CD8-positive, alpha-beta T cell (primary cell): ENCODE measurements at places on chromosomes 16 and 17.

- no peak for DNase-seq
Observed at GRCh38 chr17:28898527-28898955, 1.0 kb upstream of the FLOT2 start.

- no peak for DNase-seq
Observed at GRCh38 chr16:26672206-26672605, 394.5 kb upstream of the C16orf82 start.

DNA sequence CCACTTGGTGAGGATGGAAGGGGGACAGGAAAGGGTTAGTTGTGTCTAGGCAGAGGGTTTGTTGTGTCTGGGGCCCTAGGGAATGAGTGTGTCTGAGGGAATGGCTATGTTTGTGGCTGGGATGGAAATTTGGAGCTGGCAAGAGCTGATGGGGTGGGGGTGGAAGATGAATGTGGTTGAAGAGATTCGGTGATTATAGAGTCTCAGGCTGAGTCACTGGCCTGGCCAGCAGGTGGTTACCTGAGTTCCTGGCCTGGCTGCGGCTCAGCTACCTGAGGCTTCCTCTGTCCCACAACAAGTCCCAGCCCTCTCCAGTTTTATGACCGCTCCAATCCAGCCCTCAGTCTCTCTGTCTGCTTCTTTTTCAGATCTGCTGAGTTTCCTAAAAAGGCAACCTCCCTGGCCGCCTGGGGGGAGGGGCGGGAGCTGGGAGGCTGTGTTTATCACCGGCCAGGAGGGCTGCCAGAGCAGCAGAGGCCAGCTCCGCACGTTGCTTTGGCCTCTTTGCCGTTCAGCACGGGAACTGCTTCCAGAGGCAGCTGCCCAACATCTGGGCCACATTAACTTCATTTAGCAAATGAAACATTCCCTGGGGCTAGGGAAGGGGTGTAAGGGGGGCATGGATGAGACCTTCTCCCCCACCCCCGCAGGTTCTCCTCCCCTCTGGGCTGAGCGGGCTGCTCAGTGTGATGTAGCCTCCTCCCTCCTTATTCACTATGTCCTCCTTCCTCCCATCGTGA is 21.8 kb downstream of the ITGB3 start:
- no peak for DNase-seq

DNA sequence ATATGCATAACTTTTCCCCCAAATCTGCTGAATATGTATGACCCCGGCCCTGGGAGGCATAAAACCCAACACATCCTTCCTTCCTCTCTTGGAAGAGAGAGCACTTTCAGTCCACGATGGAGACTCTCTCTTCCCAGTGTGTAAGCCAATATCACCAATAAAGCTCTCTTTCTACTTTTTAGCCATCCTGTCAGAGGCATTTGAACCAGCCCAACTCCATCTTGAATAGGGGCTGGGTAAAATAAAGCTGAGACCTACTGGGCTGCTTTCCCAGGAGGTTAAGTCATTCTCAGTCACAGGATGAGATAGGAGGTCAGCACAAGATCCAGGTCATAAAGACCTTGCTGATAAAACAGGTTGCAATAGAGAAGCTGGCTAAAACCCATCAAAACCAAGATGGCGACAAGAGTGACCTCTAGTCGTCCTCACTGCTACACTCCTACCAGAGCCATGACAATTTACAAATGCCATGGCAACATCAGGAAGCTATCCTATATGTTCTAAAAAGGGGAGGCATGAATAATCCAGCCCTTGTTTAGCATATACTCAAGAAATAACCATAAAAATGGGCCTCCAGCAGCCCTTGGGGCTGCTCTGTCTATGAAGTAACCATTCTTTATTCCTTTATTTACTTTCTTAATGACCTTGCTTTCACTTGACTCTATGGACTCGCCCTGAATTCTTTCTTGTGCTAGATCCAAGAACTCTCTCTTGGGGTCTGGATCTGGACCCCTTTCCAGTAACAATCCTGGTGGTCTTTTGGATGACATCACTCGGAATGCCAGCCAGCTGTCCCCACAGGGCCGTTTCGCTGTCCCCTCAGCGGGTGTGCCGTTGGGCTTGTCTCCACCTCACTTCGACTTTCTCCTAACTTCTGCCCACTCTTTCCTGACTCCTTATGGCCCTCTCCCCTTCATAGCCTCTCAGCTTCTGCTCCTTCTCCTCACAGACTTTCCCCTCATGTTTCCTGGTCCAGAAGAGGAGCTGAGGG is 53.4 kb upstream of the NKD1 start:
- DNase-seq = no peak

DNA sequence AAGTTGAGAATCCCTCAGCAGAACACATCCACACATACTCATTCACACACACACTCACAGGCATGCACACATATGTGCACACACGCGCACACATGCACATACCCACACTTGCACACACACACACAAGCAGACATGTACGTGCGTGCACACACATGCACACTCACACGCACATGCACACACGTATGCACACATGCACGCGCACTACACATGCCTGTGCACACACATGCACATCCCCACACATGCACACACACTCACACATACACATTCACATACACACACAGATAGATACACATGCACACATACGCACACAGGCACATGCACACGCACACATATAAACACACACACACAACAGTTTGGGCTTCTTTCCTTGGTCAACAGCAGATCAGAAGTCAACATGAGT is 24.0 kb downstream of the GSG1L start:
- DNase-seq = no peak

GRCh38 chr17:21512307-21513011 is 136.3 kb downstream of the KCNJ12 start:
- peak; percentile 14 for DNase-seq

GRCh38 chr16:86077243-86077940 is 178.4 kb downstream of the IRF8 start:
- no peak for DNase-seq

DNA sequence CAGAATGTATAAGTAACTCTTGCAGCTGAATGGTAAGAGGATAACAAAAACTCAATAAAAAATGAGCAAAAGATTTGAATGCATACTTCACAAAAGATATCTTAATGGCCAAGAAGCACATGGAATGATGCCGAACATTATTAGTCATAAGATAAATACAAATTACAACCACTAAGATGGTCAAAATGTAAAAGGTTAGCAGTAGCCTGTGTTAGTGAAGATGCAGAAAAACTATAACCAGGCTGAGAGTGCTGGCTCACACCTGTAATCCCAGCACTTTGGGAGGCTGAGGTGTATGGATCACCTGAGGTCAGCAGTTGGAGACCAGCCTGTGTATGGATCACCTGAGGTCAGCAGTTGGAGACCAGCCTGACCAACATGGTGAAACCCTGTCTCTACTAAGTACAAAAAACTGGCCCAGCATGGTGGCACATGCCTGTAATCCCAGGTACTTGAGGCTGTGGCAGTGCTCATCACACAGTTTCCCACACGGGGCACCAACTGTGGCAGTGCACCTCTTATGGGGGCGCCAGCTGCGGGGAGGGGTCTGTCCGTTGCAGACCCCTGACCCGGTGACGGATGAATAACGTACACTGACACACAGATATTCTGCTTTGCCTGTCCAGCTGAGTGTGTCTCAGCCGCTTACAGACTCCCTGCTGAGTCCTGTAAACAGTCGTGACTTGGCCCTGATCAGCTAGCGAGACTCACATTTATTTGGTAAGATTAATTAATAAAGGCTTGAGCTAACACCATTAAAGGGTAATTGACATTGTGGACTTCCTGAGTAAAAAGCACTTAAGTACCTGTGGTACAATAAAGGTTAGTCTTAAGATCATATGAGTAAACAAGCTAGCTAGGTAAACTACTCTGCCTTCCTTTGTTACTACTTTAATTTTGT is 45.7 kb upstream of the FAM20A start:
- no peak for DNase-seq

GRCh38 chr16:89210165-89210903 is 7.2 kb upstream of the ZNF778 start:
- no peak for DNase-seq

DNA sequence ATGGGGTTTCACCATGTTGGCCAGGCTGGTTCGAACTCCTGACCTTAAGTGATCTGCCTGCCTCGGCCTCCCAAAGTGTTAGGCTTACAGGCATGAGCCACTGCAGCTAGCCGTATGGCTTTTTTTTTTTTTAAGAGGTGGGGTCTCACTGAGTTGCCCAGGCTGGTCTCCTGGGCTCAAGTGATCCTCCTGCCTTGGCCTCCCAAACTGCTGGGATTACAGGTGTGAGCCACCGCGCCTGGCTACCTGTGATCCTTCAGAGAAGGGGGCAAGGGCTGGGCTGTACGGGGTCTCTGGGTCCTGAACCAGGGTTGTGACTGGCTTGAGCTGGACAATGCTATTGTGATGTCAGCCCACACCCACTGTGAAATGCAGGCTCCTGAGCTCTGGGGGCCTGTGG is at the start of gene RNF151:
RNF151 (plus strand) TSS at position 397 of the 400 bp plus-strand sequence. CDS start 26 bp downstream, outside the sequence.
- no peak for DNase-seq

- DNase-seq = no peak
Observed at GRCh38 chr17:65707780-65708179, 146.3 kb upstream of the AXIN2 start.

GRCh38 chr17:81734405-81735263 is 22.6 kb downstream of the SLC25A10 start:
- peak; percentile 7 for DNase-seq

DNA sequence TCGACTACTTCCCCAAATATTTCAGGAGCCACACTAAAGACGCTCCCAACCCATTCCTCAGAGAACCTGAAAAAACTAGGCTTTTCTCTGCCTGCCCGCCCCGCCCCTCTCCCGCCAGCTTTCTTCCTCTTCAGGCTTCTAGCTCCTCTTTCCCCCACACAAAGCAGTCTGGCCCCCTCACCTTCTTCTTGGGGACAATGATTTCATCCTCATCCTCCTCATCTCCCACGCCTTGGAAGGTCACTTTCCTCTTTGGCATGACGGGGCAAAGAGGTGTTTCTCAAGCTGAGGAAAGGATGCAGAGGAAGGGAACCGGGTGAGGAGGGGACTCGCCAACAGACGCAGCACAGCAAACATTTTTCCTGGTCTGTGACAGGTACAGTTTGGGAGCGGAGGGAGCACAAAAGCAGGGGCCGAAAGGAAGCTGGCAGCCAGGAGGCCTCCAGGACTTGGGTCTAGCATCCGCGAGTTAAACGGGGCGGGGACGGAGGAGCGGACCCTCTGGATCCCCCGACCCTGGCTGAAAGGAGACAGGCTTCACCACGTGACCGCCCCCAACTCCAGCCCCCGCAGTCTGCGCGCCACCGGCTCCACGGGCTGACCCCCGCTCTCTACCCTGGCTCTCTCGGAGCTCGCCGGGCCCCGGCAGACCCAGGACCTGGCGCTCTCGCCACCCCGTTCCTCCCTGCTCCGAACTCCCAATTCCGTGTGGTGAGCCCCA is 525 bp downstream of the CD2BP2 start:
- no peak for DNase-seq

- DNase-seq = no peak
Observed at GRCh38 chr16:25063102-25063501, 47.9 kb upstream of the ARHGAP17 start.

DNA sequence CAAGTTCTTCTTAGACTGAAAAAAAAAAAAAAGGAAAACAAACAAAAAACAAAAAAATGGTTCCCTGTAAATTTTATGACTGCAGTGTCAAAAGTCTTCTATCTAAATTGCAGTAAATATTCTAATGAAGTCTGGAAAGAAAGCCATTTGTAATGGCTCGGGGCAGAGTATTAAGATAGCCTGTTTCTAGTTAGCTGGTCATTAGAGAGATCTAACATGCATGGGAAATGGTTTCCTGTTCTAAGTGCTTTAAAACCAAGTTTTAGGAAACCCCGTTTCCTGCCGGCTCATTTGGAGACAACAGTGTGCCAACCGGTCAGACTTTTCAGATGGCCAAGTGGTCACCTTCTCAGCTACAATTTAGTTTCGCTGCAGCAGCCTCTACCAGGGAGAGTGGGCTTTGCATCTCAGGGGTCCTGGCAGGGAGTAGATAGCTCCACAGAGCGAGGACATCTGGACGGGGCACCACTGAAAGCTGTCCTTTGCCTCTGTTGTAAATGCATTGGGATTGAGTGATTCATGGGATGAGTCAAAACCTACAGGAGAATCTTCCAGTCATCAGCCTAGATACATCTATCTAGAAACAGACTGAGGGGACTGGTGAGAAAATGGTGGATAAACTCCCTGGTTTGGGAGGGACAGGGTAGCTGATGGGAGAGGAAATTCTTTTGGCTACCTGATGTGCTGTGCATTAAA is 473.2 kb upstream of the SALL1 start:
- no peak for DNase-seq

GRCh38 chr17:41678907-41679739 is 9.6 kb upstream of the EIF1 start:
- DNase-seq = peak; percentile 45

GRCh38 chr16:67265834-67266233 is 13.5 kb upstream of the PLEKHG4 start:
- DNase-seq = no peak

GRCh38 chr17:80441133-80441578 is 26.2 kb downstream of the ENDOV start:
- peak; percentile 29 for DNase-seq

DNA sequence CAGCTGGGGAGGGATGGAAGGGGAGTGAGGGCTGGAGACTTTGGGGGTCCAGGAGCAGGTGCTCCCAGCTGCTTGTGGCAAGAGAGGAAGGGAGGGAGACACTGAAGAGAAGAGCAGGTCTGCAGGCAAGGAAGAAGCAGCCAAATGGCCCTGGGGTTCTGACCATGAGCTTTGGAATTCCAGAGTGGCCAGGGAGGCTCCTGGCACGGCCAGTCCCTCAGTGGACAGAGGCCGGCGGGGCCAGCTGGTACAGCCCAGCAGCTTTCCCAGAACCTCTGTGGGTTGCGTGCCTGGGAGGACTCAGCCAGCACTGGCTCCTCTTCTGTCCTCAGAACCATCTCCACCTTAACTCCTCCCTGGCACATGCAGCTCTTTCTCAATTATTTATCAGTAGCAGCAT is 233.0 kb downstream of the MSI2 start:
- DNase-seq = no peak

GRCh38 chr17:61733021-61733420 is 130.3 kb downstream of the BRIP1 start:
- no peak for DNase-seq

DNA sequence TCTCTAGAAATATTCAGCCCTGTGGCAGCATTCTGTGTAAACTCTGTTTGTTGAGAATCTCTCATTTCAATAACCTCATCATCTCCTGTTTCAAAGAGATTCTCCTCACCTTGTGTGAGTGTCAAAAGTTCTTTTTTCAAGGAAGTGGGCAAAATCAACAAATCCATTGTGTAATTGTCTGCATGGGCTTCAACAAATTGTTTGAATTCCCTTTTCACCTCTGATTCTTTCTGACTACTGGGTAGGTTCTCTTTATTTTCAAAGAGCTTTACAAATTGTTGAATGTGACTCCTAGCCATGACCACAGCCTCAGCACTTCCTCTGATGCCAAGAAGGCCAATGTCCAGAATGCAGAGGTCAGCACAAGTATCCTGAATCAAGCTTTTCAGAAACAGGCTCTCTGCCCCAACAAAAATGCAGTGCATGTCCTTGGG is 48.0 kb downstream of the N4BP1 start:
- no peak for DNase-seq

DNA sequence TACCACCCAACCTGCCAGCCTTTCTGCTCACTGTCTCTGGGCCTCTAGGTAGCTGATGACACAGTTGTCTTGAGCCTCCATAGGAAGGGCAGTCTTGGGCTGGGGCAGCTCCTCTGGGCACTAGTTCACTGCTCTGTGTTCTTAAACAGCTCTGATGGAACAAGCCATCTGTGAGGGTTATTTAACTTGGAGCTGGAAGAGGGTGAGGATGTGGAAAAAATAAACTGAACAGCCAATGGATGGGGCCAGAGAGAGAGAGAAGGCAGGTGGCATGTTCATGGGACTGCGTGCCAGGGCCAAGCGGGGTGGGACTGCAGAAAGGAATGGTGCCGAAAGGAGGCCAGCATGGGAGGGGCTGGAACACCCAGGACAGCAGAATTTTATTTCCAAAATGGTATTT is 52.6 kb downstream of the HIC1 start:
- no peak for DNase-seq

GRCh38 chr17:63066158-63066813 is 100.3 kb downstream of the TANC2 start:
- no peak for DNase-seq
